ENCODE measurements at places on chromosomes 6 and 20.

- DNase-seq = peak; percentile 13
Measured at GRCh38 chr6:97666889-97667288, 383.9 kb upstream of the MMS22L start.

GRCh38 chr6:169926617-169927417, 175.4 kb downstream of the ERMARD start:
- no peak for DNase-seq

DNA sequence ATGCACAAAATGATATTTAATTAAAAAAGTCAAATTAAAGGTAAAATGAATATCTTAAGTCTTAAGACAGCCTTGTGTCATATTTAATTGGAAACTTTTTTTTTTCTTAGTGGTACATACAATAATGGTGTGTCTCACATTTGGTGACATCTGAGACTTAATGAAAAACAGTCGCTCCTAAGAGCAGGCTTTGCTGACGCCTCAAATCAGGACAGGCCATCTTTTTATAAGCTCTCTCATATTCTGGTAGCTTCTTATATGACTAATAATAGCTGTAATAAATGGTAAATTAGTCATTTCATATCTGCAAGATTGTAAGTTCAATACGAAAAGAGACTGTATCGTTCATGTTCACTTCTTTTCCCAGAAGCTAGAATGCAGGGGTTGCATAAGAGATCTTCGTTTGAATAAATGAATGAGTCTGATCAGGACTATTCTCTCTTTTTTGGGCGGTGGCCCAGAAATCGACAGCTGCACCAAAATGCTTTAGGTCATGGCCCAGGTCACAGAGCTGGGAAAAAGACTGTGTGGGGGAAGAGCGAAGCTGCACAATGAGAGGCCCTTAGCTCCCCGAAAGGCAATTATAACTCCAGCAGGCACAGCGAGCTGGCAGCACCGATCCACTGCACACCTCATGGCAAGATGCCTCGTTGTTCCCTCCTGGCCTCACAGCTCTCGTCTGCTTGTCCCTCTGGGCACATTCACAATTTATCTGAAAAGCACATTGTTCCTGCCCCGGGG, 69.4 kb downstream of the NRN1 start:
- DNase-seq = no peak

- DNase-seq = no peak
Measured at GRCh38 chr6:91420243-91420642, 833.4 kb upstream of the MAP3K7 start.

GRCh38 chr6:81553216-81553615, 199.3 kb downstream of the TENT5A start:
- DNase-seq = no peak

- DNase-seq = peak; percentile 9
Measured at GRCh38 chr6:96704713-96705112, 132.6 kb downstream of the GPR63 start.

DNA sequence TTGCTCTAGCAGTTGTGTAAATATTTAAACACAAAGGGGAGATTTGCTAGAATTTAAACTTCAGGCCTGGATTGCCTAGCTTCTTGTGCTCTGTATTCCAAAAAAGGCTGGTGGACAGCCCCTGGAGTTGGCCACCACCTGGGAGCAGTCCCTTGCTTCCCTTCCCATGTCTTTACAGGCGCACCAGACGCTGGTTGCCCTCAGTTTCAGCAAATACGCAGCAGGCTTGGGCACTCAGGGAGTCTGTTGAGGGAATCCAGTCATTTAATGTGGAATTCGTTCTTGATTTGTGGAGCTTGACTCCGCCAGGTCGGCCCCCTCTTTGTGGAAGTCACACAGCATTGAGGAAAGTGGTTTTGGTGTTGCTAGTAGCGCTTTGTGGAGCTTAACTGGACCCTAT, 156.8 kb downstream of the DTNBP1 start:
- DNase-seq = no peak

- DNase-seq = no peak
Measured at GRCh38 chr20:17128206-17128605, 98.6 kb upstream of the PCSK2 start.

DNA sequence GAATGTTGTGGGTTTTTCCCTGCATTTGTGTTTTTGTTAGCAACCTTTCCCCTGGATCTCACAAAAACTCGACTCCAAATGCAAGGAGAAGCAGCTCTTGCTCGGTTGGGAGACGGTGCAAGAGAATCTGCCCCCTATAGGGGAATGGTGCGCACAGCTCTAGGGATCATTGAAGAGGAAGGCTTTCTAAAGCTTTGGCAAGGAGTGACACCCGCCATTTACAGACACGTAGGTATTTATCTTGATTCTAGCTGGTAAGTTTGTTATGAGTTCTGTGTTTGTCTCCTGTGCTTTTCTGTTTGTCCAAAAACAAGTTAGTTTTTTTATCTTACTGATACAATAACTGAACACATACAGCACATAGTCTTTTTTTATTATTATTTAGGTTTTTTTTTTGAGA, 3.0 kb downstream of the SLC25A27 start:
- peak; percentile 9 for DNase-seq

DNA sequence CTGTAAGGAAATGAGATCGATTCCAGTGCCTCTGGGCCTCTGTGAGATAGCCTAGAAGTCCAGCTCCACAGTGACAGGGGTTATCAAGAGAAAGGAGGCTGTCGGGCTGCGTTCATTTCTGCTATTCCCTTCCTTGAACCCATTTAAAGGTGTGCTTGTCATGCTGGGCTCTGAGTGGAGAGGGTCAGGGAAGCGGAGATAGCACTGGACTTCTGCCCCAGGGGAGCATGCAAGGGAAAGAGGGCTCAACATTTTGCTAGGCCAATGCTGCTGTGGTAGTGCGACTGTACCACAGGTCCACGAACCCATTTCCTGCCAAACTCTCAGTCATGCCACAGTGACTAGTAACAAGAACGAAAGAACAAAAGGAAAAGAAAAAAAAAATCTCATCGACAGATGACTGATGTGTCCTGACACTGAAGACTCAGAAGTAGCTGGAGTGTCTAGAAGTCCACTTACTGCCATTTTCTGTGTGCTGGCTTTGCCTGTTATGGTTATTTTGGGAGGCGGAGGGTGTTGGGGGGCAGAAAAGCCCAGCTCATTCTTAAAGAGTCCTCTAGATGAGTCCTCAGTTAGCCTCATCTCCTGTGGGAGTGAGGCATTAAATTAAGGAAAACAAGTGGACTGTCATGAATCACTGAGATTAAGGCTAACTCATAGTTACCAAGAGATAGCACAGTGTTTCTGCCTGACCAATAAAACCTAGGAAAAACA, 8.1 kb downstream of the NEDD9 start:
- peak; percentile 66 for DNase-seq

GRCh38 chr6:113920663-113921267, 50.2 kb downstream of the HDAC2 start:
- DNase-seq = peak; percentile 45

DNA sequence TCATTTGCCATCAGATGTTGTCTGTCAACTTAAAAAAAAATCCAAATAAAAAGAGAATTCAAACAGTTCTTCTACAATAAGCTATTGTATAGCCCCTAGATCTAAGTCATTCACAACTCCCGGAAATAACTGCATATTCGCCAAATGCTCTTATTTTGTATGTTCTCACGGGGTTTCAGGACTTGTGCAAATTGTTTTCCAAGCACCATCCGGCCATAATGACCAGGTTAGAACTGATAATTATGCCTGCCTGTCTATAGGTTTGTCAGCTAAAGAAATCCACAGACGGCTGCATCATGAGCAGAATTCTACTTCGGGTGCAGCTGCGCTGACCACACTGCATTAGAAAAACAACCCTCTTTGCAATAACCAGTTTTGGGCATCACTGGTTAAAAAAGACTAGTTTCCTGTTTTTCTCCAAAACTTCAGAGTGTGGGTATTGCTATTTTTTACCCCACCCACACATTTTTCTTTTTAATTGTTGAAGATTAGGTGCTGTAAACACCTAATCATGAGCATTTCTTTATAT, 87.7 kb downstream of the HIVEP2 start:
- peak; percentile 85 for DNase-seq

GRCh38 chr6:73586416-73586974, 65.7 kb upstream of the EEF1A1 start:
- DNase-seq = peak; percentile 9

- no peak for DNase-seq
Measured at GRCh38 chr6:106572875-106573585, 56.3 kb downstream of the RTN4IP1 start.

GRCh38 chr6:149057464-149057840, 260.1 kb upstream of the TAB2 start:
- DNase-seq = no peak

GRCh38 chr6:31609519-31610406, 5.3 kb upstream of the AIF1 start:
- no peak for DNase-seq

DNA sequence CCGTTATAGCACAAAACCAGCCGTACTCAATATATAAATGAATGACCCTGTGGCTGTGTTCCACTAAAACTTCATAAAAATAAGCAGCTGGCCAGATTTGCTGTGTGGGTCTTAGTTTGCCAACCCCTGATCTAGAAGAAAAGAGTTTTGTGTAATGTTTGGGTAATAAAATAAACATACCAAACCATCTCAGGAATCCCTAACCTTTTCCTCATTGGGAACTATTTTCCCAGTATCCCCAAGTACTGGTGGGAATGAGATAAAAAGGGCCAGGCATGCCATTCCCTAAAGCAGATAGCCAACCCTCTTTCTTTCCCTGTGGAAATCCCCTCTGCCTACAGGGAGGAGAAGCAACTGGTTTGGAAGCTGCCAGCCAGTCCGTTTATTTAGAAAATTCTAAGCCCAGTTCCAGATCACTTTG, 169.1 kb upstream of the AKAP12 start:
- no peak for DNase-seq

- no peak for DNase-seq
Measured at GRCh38 chr20:16240355-16240754, 332.9 kb downstream of the KIF16B start.

DNA sequence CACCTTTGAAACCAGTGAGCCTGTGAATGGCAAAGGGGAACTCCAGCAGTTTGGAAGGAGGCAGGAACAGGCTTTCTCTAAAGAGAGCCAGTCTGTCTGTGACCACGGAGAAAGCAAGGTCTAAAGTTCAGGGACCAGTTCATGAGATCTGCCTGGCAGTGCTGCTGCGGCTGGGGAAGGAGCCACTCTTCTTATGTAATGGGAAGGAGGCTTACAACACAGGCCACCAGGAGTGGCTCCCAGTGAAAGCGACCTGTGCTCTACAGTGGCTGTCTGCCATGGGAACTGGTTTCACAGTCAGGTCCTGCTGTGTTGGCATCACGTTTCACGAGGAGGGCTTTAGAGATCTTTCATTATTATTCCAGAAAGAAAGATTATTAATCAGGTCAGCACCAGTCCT, 291.9 kb upstream of the PRDM1 start:
- DNase-seq = no peak

- DNase-seq = no peak
Measured at GRCh38 chr6:166862978-166863530, 93.3 kb downstream of the RNASET2 start.

Measured in GM12865 (cell line).